ENCODE measurements at places on chromosomes 12 and 14. TPM values are rescaled to one million over a fixed set of nuclear protein-coding genes. Genes with fewer than 3 reads are reported as not detected.
A peak's percentile ranks its signal among the peaks of the same experiment; 100 is the strongest.

The GPRC5A gene
- total RNA-seq = 23.8 TPM

The BIN2 gene
- 4.2 TPM for total RNA-seq

The ZCCHC8 gene
- total RNA-seq = 6.4 TPM

The KRT82 gene
- not detected for total RNA-seq

The TECPR2 gene
- 27.0 TPM for total RNA-seq

The CDK4 gene
- 82.6 TPM for total RNA-seq

The CMTM5 gene
- 2.9 TPM for total RNA-seq

The COX8C gene
- total RNA-seq = not detected

The BRI3BP gene
- total RNA-seq = 2.1 TPM

The CD163 gene
- total RNA-seq = 120 TPM

The SLC8A3 gene
- total RNA-seq = not detected

The GPX2 gene
- total RNA-seq = not detected

The BICDL1 gene
- not detected for total RNA-seq

DNA sequence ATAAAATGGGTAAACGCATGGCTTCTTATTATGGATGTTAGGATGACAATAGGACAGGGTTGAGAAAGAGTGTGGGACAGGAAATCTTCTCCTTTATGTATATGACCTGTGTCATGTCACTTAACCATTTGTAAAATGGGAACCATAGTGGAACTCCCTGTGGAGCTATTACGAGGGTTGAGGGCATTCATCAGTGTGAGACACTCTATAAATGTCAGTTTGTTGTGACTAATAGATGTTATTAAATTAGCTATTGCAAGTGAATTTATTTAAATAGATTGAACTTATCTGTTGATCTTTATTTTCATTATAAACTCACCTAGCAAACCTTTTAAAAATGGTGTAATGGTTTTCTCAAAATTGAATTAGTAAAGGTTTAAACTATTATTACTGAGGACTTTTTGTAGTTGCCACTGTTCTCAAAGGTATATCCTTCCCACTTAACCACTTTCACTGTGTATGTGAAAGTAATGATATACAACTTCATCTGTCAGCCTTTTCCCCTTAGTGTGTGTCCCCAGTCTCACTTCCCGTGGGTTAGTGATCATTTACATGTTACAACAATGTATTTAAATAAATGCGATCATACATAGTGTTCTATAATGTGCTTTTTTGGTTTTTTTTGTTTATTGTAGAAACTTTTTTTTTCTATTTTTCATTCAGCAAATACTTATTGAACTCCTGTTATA is 17.1 kb downstream of the HELB start:
- H3K36me3 ChIP-seq = peaks cover 4% of the 10 kb centered on the region
- H3K27me3 ChIP-seq = no peaks in the 10 kb centered on the region
- no peaks in the 10 kb centered on the region for H3K4me1 ChIP-seq
- DNase-seq = no peak
- no peak overlapping the region for H3K27ac ChIP-seq
- no peak overlapping the region for H3K4me3 ChIP-seq

DNA sequence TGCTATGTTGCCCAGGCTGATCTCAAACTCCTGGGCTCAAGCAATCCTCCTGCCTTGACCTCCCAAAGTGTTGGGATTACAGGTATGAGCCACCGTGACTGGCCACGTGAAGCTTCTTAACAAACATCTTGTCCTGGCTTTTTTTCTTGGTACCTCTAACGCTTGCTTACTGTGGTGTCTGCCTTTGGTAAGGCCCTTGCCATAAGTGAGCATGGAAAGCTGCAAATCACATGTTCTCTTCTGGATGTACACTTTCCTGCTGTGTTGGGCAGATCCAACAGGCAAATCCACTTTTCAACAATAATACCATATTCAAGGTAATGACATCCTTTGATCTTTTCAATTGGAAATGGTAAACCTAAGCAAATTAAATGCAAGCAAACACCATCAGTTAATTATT is 54.6 kb downstream of the ARF6 start:
- DNase-seq = no peak
- H3K4me3 ChIP-seq = no peak overlapping the region
- no peaks in the 10 kb centered on the region for H3K27me3 ChIP-seq
- peaks cover 6% of the 10 kb centered on the region for H3K4me1 ChIP-seq

DNA sequence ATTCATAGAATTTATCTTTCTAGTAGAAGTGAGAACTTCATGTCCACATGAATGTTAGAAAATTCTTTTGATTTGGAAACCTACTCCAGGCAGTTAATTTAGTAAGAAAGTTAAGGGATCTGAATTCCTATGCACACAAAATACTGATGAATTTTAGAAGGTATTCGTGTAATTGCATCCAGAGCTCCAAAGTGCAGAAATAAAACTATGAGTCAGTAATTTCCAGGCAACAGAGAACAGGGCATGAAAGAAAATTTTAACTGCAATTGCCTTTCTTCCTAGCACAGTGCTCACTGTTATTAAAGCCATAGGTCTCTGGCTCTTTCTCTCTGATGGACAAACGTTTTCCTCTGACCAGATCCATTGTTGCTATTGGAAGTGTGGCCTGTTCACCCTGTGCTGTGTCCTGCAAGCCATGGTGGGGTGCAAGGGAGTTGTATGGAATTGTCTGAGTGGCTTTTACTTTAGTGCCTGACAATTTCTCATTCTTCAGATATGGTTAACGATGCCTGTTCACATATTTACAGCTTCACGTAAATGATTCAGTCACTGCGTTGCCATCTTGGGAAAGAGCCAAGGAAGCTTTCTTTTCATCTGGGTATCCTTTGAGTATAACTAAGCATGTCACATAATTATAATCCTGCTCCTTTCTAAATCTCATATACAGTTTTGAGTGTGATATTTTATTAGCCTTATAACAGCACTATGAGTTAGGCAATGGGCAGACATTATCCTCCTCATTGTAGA is 145.1 kb downstream of the ACSS3 start:
- H3K27ac ChIP-seq = no peak overlapping the region
- H3K4me1 ChIP-seq = no peaks in the 10 kb centered on the region
- H3K27me3 ChIP-seq = no peaks in the 10 kb centered on the region
- H3K4me3 ChIP-seq = no peak overlapping the region

DNA sequence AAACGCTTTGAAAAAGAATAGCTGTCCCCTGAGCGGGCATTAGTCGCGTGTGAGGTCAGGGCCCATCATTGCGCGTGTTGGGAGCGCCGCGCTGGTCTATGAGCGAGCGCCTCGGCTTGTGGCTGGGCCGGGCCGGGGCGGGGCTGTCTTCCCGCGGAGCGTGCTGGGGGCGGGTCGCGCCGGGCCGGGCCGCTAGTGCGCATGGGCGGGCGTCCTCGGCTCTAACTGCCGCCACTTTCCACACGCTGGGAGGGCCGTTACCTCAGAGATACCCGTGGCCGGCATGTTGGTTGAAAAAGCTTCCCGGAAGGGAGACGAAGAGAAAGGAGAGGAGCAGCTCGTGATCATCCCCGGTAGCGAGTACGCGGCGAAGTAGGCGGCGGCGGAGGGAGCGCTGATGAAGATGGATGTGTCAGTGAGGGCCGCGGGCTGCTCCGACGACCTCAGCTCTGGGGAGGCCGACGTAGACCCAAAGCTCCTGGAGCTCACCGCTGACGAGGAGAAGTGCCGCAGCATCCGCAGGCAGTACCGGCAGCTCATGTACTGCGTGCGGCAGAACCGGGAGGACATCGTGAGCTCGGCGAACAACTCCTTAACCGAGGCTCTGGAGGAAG is at the start of gene EID3:
Gene EID3, plus strand, starts transcription at position 202 of the 614 bp plus-strand sequence. Its CDS starts 196 bp downstream, at position 398.
- H3K36me3 ChIP-seq = peaks cover 17% of the 10 kb centered on the region
- H3K4me3 ChIP-seq = peak within 1 kb of the TSS; percentile 34
- no peaks in the 10 kb centered on the region for H3K27me3 ChIP-seq
- H3K4me1 ChIP-seq = peaks cover 28% of the 10 kb centered on the region
- peak within 1 kb of the TSS; percentile 77 for H3K27ac ChIP-seq

GRCh38 chr12:1421091-1421846 is 173.1 kb downstream of the FBXL14 start:
- no peaks in the 10 kb centered on the region for H3K4me1 ChIP-seq
- H3K27ac ChIP-seq = no peak overlapping the region
- H3K4me3 ChIP-seq = no peak overlapping the region
- no peaks in the 10 kb centered on the region for H3K36me3 ChIP-seq
- no peak for DNase-seq

GRCh38 chr12:3568695-3569094 is 77.7 kb downstream of the PRMT8 start:
- no peak overlapping the region for H3K4me3 ChIP-seq
- H3K4me1 ChIP-seq = no peaks in the 10 kb centered on the region
- H3K27me3 ChIP-seq = no peaks in the 10 kb centered on the region

DNA sequence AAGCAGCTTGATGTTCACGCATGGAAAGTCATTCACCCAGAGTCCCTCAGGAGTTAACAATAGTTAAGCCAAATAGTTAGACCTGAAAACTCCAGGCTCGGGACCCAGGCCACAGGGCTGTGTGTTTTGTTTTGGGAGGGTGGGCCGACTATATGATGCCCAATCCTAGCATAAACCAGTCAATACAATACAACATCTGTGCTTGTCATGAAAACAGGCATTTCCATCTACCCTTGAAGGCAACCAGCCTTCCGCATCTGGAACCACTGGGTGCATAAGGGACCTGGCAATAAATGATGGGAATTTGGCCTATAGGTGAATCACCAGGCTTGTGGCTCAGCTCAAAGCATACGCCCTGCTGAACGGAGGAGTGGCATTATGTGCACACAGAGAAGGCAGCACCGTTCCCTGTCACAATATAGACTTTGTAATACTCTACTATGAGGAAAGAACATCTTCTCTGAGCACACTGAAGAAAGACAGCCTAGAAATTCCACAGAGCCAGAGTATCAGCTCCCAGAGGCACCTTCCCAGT is 91.0 kb upstream of the FOXN3 start:
- H3K4me1 ChIP-seq = peaks cover 5% of the 10 kb centered on the region
- peak; percentile 37 for DNase-seq
- no peaks in the 10 kb centered on the region for H3K27me3 ChIP-seq
- no peaks in the 10 kb centered on the region for H3K36me3 ChIP-seq
- no peak overlapping the region for H3K27ac ChIP-seq

GRCh38 chr12:132653567-132654290 is 33.4 kb downstream of the POLE start:
- no peak for DNase-seq
- H3K27ac ChIP-seq = no peak overlapping the region
- H3K4me3 ChIP-seq = no peak overlapping the region
- peaks cover 52% of the 10 kb centered on the region for H3K36me3 ChIP-seq
- no peaks in the 10 kb centered on the region for H3K27me3 ChIP-seq

DNA sequence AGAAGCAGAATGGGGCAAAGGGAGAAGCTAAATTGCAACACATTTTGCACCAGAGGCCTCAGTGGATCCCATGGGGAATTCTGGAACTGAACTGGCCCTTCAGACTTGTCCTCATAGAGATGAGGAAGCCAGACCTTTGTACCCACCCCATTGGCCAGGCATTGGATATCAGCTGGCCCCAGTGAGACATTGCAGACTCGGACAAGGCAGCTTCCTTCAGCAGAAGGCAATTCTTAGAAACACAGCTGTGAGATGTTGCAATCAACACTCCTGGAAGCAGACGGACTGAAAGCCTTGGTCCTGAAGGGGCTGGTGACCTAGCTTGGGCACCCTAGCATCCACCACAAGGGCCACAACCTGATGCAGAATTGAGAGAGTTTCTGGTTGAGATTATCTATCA is 218.1 kb downstream of the MSRB3 start:
- DNase-seq = no peak
- H3K27ac ChIP-seq = no peak overlapping the region
- no peaks in the 10 kb centered on the region for H3K27me3 ChIP-seq
- H3K4me3 ChIP-seq = no peak overlapping the region
- H3K36me3 ChIP-seq = no peaks in the 10 kb centered on the region

DNA sequence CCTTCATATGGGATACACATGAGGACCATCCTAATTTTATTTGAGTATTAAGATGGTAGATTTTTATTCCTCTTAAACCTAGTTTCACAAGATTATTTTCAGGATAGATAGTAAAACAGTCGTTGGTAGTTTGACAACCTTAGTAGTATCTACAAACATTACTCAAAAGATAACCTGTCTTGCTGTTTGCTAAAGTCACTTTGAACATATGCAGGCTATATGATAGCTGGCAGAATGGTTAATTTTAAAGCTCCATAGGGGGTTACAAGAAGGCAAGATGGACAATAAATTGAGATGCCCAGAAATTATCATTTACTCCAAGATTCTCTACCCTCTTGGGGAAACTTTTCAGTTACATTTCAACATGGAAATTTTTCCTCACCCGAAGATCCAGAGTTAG is 525.7 kb downstream of the SOX5 start:
- H3K4me1 ChIP-seq = no peaks in the 10 kb centered on the region
- H3K27me3 ChIP-seq = no peaks in the 10 kb centered on the region
- no peak overlapping the region for H3K4me3 ChIP-seq
- no peak overlapping the region for H3K27ac ChIP-seq
- DNase-seq = no peak
- H3K36me3 ChIP-seq = no peaks in the 10 kb centered on the region

Measured in ascending aorta (tissue), 2 donors.